ENCODE measurements at places on chromosomes 5 and 9. TPM values are rescaled to one million over a fixed set of nuclear protein-coding genes. Genes with fewer than 3 reads are reported as not detected.

Gene TUBB4B
- total RNA-seq = 279 TPM

Gene NRARP
- 14.0 TPM for total RNA-seq

Gene CNTLN
- total RNA-seq = 8.6 TPM

Gene CARD9
- 0.59 TPM for total RNA-seq

Gene ELOVL7
- not detected for total RNA-seq

Gene LRRC70
- 37.8 TPM for total RNA-seq

Gene SHISAL2B
- total RNA-seq = not detected

All from pulmonary artery endothelial cell (primary cell).